RKO (cell line): ENCODE measurements at places on chromosomes 4 and X.
A peak's percentile ranks its signal among the peaks of the same experiment; 100 is the strongest.

- no peak for DNase-seq
Observed at GRCh38 chr4:70496231-70496630, 22.1 kb upstream of the AMTN start.

GRCh38 chr4:15481961-15482745 lies 12.5 kb downstream of the CC2D2A start:
- no peak for DNase-seq

DNA sequence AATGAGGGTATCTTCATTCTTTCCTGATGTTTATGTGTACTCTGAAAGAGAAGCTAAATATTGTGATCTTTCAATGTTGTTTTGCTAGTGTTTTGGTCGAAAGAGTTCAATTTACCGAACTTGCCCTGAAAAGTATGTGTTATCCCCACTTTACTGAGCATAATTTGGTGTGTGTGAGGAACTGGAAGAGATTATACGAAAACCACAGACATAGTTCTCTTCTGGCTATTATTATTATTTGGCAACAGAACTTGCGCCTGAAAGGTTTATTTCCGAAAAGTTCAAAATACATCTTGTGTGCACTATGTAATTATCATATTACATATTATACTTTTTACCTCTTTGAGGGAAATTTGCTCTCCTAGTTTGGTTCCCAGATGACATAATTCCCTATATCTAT lies 232.5 kb upstream of the INTU start:
- no peak for DNase-seq

GRCh38 chrX:134721766-134722532 lies 63.7 kb upstream of the PLAC1 start:
- DNase-seq, result no peak

DNA sequence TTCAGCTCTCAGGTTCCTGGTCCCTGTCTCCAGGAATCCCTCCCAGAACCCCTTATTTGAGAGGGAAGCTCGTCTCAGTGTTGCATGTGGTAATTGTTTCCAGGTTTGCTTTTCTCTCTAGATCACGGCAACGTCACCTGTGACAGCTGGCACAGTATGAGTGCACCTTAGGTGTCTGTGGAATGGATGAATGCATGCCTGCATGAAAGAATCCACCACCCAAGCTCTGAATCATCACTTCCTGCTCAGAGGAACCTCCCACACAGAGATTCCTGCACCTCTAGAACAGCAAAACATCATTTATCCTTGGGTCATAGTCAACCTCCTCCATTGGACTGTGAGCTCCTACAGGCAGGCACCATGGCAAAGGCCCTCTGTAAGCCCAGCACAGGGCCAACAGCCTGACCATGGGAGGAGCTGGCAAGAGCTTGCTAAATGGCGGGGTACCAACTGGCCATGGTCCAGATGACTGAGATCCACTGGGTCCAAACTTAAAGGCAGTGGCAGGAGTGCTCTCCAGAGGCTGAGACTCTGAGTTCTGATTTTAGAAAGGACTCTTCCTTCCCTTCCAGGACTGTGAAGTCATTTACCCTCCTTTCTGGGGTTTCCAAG lies 116.2 kb downstream of the SLC2A9 start:
- no peak for DNase-seq

DNA sequence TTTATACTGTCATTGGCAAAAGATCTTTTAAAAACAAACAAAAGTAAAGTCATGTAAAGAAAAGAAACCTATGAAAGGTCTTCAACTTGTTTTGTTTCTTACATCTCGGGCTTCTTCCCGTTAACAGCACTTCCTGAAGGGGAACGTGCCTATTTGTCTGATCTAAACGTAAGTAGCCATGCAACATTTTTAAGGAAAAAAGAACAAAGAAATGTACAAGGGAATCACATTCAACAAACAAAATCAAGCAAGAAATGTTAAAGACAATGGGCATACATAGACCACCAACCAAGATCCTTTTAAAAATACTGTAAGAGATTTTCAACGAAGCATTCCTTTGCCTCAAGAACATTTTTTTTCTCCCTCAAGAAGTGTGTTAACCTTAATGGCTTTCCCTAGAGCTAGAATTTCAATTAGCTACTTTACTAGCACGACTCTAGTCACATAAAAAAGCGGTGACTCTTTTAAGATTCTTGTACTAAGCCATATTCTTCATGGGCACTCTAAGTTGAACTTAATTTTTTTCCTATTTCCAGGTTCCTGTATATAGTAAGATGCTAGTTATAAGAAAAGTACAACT lies 112.0 kb upstream of the TTC29 start:
- peak; percentile 21 for DNase-seq
